ENCODE measurements at places on chromosomes 3 and 15. TPM values are rescaled to one million over a fixed set of nuclear protein-coding genes. Genes with fewer than 3 reads are reported as not detected.

DNA sequence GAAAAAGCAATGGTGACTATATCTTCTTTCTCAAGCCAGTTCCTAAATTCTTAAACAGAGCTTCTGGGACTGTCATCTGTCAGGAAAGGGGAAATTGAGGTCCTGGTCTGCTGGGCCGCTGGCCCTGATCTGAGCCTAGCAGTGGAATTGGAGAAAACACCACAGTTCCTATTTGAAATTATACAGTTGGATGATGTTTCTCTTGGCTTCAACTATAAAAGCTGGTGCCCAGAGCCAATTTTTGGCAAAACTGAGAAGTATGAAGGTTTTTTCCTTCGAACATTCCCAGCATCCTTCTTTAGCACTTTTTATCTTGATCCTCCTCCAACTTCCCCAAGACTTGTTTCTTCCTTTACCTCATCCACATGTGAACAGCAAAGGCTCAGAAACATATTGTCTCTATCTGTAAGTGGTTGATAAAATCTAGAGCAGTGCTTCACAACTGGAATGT, 83.9 kb downstream of the CD47 start:
- no peak for DNase-seq

The FEZF2 gene
- not detected for total RNA-seq

DNA sequence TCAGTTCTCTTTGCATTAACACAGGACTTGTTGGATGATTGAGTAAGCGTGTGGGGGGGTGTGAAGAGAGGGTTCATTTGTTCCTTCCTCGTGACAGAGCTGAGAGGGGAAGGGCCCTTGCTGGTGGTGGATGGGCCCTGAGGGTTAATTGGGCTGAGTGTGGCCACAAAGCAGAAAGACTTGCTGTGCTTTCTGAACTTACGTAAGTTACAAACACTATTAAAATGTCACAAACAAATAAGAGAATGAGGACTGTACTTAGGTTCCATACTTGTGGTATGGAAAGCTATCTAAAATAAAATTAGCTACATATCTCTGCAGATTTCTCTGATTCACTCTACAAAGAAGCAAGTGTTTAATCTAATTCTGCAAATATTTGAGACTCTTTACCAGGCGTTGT, 231.3 kb downstream of the LPP start:
- DNase-seq, result no peak

DNA sequence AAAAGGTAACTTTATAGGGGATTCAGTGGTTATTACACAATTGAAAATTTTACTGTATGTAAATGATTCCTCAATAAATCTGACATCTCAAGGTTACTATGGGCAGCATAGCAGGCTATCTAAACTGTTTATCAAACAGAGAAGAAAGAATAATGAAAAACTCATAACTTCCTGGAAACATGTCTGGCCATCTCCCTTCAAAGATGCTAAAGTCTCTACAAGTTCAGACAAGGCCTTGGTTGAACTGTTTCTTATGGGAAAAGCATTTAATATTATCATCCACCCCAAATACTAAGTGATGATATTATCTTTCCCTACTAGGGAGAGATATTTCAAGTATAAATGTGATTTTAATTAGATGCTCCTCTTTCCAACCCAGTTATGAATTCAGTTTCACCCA, 114.9 kb downstream of the ARRDC4 start:
- DNase-seq, result no peak

- DNase-seq, result no peak
Observed at GRCh38 chr3:127275287-127275781, 12.5 kb downstream of the PRR20G start.

The TMEM158 gene
- 3.8 TPM for total RNA-seq

DNA sequence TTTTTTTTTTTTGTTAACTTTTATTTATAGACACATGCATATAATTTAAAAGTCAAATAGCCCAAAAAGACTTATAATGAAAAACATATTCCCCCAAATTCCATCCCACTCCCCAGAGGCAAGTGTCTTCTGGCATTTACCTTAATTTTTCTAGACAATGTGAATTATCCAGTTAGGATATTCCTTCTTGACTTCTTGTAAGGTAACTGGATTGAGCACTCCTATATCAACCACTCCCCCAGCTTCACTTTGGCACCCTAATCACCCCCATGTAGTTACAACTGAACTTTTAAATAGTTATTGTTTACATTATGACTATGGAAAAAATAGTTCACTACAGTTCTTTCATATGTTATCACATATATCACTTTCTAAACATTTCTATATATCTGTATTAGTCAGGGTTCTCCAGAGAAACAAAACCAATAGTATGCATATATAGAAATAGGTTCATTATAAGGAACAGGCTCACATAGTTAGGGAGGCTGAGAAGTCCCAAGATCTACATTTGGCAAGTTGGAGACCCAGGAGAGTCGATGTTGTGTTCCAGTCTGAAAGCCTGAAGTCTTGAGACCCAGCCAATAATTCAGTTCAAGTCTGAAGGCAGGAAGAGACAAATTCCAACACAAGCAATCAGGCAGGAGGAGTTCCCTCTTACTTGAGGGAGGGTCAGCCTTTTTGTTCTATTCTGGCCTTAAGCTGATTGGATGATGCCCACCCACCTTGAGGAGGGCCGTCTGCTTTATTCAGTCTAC, 175.8 kb downstream of the THSD4 start:
- no peak for DNase-seq

DNA sequence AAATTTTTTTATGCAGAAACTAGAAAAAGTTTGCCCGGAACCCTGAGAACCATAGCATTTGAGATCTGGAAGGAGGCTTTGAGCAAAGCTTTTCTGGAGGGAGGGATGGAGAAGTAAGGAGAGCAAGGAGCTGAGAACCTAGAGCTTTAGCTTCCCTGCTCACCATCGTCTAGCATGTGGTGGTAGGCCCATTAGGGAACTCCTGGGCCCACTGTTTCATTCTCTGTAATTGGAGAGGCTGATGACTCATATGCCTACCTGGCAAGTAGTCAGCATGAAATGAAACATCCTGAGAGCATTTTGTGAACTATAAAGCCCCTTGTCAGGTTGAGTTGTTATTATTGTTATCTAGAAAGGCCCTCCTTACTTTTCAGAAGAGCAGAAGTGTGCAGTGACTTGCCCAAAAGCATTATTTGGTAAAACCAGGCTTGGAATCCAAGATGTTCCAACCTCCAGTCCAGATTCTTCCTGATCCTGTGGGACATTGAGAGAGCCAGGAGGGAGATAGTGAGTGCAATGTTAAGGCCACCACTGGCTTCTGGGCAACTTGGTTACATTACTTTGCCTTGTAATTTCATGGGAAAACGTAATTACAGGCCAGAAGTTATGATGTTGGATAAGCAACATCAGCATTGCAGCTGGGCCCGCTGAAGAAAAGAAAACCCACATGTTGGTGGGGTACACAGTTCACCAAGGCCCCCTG, 104.5 kb upstream of the BFSP2 start:
- no peak for DNase-seq

All from progenitor cell of endocrine pancreas (in vitro differentiated cells).